ENCODE measurements at places on chromosomes 4 and X. TPM values are rescaled to one million over a fixed set of nuclear protein-coding genes. Genes with fewer than 3 reads are reported as not detected.

Gene SLC49A3
- not detected for total RNA-seq

Gene SPANXB1
- 131 TPM for total RNA-seq

Gene COL4A6
- total RNA-seq = 1.5 TPM

DNA sequence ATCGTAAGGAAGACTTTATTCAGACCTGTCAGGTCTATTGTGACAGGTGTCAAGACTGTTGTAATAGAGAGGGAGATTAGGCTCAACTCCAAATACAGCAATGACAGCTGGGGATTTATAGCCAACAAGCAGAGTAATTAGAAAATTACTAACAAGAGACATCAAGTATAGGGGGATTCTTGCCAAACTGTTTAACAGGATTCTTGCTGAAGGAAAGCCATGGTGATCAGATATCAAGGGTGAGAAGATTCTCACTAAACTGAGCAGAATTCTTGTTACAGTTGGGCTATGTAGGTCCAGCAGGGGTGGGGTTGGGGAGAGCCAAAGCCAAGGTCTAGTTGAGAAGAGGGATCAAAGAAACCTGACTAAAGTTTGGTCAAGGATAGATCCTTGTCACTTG is 461.0 kb upstream of the GALNT7 start:
- DNase-seq = no peak

- DNase-seq = no peak
Observed at GRCh38 chr4:54493862-54494261, 163.9 kb upstream of the KIT start.

DNA sequence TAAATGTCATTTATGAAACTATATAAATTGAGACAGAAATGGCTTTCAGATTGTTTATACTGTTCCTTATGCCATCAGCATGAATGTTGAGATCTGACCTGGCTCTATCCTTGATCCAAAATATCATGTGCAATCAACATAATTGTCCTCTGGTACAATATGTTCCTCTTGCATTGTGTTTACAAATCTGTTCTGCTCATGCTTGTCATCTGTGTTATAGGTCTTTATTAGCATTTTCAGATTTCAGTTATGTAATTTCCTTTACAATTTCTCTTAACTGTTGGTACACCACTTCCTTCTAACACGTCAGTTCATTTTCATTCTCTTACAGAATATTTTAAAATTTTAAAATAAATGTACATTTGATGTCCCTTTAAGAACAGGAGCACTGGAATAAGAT is 1.6 kb downstream of the HPGD start:
- no peak for DNase-seq

DNA sequence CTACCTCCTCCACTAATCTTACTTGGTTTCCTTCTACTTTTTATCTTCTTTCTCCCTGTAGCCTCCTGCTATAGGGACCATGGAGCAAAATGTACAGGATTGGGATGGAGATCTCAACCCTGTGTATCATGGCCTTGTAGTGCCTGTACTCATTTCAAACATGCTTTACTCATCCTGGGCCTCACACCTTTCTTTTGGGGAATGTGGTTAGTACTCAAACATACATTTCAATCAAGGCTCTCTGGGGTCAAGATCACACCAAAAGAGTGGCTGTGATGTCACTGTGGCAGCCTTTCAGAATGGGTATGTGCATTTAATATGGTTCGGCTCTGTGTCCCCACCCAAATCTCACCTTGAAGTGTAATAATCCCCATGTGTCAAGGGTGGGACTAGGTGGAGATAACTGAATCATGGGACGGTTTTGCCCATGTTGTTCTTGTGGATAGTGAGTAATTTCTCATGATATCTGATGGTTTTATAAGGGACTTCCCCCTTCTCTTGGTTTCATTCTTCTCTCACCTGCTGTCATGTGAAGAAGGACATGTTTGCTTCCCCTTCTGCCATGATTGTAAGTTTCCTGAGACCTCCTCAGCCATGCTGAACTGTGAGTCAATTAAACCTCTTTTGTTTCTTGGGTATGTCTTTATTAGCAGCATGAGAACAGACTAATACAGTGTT is 205.1 kb downstream of the RASL11B start:
- DNase-seq = no peak

DNA sequence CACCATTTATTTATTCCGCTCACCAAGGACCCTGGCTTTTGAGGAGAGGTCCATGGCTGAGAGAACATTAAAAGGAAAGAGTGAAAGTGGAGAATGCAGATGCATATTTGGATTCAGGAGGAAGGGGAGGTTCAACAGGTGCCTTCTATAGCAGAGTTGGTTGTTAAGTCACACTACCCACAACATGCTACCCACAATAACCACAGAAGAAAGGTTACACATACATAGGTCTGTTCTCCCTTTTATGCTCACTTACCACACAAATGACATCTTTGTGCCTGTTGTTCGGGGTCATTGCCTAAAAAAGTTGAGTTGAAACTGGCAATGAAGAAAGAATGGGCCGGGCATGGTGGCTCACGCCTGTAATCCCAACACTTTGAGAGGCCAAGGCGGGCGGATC is 587.4 kb downstream of the RPA4 start:
- no peak for DNase-seq

- DNase-seq = no peak
Observed at GRCh38 chrX:110046001-110046400, 43.1 kb downstream of the TMEM164 start.
